ENCODE measurements at places on chromosomes 1 and 21. TPM values are rescaled to one million over a fixed set of nuclear protein-coding genes. Genes with fewer than 3 reads are reported as not detected.

The PSEN2 gene
- total RNA-seq, result 30.2 TPM

The TXNIP gene
- total RNA-seq, result 0.08 TPM

The IGSF5 gene
- not detected for total RNA-seq

The SYCP1 gene
- total RNA-seq, result not detected

The CITED4 gene
- total RNA-seq, result 76.1 TPM

The LCE1A gene
- not detected for total RNA-seq

The TMEM54 gene
- 44.3 TPM for total RNA-seq

The NUP210L gene
- not detected for total RNA-seq

The DNASE2B gene
- not detected for total RNA-seq

The GCSAML gene
- not detected for total RNA-seq

The RPTN gene
- total RNA-seq, result not detected

The LCE1B gene
- not detected for total RNA-seq

The CORT gene
- 0.15 TPM for total RNA-seq

The RNF115 gene
- total RNA-seq, result 11.3 TPM

The LRRC38 gene
- total RNA-seq, result not detected

The PTCH2 gene
- total RNA-seq, result 0.29 TPM

The VANGL2 gene
- total RNA-seq, result 1.0 TPM

The KRTAP19-5 gene
- not detected for total RNA-seq

The NEXN gene
- 8.5 TPM for total RNA-seq

The KLHDC9 gene
- total RNA-seq, result 2.2 TPM

The AMY2A gene
- total RNA-seq, result not detected

The VHLL gene
- total RNA-seq, result not detected
